ENCODE measurements at places on chromosomes 12 and 14. TPM values are rescaled to one million over a fixed set of nuclear protein-coding genes. Genes with fewer than 3 reads are reported as not detected.

Gene BEGAIN
- 0.18 TPM for total RNA-seq

Gene NEUROD4
- total RNA-seq: not detected

Gene A2M
- total RNA-seq: 0.54 TPM

Gene LTB4R2
- total RNA-seq: 18.6 TPM

Gene BRMS1L
- 5.6 TPM for total RNA-seq

Gene MIPOL1
- total RNA-seq: 12.5 TPM

Gene SDSL
- total RNA-seq: 5.9 TPM

Gene ABCD2
- total RNA-seq: 0.25 TPM

Gene WNT5B
- total RNA-seq: 3.1 TPM

All from fibroblast of the aortic adventitia (primary cell).